Mesendoderm (in vitro differentiated cells): ENCODE measurements at places on chromosomes 3 and 15.

GRCh38 chr3:13529196-13530112 is 19.5 kb upstream of the FBLN2 start:
- DNase-seq = no peak

DNA sequence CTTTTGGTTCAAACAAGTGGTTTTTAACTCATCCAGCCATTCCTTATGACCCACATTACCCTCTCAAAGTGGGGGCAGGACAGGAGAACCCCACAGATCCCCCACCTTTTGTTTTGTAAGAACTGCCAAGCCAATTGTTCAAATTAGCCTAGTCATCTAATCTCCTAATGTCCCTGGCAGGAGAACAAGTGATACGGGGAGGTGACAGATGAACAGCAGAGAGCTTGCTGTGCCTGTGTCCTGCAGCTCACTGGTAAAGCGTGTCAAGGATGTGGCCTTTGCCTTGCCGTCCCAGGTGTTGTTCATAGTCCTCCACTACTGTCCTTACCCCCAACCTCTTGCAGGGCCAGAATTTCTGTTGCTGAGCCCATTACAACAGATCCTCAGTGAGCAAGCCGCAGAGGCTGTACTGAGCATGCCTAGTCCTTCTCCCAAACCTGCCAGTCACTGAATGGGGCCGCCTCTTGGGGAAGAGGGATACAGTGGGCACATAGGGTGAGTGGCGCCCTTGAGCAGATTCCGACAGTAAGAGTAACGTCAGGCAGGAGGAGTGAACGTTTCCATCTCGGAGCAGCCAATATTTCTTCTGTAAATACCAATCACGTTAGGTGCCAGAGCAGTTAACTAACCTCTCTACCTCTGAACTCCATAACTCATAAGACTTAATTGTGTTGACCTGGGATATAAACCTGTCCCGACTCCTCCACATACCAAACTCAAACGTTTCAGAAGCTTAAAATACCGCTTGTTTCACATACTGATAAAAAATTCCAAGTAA is 87.4 kb downstream of the ITPR1 start:
- no peak for DNase-seq

DNA sequence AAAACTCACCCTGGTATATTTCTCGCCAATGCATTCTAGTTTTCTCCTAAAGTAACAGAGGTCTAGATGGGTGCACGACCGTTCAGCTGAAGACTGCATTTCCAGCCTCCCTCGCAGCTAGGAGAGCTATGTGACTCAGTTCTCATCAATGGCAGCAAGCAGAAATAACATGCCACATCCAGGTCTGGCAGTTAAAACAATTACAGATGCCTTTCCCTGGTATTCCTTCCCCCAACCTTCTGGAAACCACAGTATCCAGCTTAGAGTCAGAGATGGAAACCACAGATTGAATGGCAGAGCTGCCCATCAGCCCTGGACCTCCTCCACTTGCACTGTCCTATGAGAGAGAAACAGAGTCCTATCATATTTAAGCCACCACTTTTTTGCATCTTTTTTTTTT is 4.8 kb downstream of the HAPLN3 start:
- no peak for DNase-seq

GRCh38 chr15:33649217-33649933 is 318.9 kb upstream of the CHRM5 start:
- no peak for DNase-seq

GRCh38 chr3:181326637-181327223 is 337.2 kb upstream of the DNAJC19 start:
- DNase-seq = peak; percentile 47

- no peak for DNase-seq
Observed at GRCh38 chr3:14869917-14870782, 51.4 kb downstream of the FGD5 start.

GRCh38 chr3:58032186-58032585 is 24.0 kb downstream of the FLNB start:
- DNase-seq = peak; percentile 91

GRCh38 chr3:126781889-126782491 is 78.0 kb downstream of the CHCHD6 start:
- no peak for DNase-seq

- peak; percentile 51 for DNase-seq
Observed at GRCh38 chr15:34436956-34437442, 609 bp downstream of the GOLGA8A start.

DNA sequence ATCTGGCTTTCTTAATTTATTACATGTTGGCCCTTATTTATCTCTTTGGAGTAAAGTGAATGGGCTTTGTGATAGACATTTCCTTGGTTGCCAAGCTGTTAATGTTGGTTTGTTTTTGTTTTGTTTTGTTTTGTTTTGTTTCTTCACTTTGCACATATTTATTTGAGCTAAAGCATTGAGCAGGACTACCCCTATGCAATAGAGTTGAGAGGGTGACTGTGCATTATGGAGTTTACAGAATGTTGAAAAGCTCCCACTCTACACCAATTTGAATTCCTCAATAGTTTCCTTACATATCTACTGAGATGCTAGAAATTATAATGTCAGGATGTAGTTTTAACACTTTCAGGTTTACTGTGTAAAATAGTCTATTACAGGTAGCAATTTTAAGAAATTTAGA is 462.8 kb upstream of the CBLB start:
- no peak for DNase-seq

DNA sequence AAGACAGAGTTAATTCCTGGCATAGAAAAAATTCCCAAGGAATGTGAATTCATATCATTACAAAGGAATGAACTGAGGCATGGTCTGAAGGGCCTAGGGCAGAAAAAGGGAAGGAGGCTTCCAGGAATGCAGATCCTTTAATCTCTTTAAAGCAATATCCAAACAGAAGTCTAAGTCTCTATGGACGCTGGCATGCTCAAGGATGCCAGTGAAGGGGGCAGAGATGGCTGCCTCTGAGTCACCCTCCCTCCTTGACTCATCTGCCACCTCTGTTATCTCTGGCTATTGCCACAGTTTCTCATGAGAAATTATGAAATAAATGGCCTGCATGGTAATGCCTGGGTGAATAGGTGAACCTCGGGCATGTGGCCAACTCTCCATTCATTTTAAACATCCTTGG is 96.3 kb upstream of the BCL6 start:
- DNase-seq = no peak

DNA sequence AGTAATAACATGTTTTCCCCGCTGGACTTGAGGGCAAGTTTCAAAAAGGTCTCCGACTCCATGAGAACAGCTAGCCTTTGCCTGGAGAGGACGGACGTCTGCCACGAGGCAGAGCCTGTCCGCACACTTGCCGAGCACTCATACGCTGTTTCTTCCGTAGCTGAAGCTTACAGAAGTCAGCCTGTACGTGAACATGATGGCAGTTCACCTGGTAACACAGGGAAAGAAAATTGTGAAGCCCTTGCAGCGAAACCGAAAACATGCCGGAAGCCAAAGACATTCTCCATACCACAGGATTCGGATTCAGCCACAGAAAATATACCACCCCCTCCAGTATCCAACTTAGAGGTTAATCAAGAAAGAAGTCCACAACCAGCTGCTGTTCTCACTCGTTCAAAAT is 43.9 kb upstream of the RASA2 start:
- DNase-seq = no peak

GRCh38 chr3:143041903-143042302 is 40.5 kb downstream of the U2SURP start:
- no peak for DNase-seq

- no peak for DNase-seq
Observed at GRCh38 chr3:123678108-123678511, 93.3 kb upstream of the HACD2 start.

DNA sequence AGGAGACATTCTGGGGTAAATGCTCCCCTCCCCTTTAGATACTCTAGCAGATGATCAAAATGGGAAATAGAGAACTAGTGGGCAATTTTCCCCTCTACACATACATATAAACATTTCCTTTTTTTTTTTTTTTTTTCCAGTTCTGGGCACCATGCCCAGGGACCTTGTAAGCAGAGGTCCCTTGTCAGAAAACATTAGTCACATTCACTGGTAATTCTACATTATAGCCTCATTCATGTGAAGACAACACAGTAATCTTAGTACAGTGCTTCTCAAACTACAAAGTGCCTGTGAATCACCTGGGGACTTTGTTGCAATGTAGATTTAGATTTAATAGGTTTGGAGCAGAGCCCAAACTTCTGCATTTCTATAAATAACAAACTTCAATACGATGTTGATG is 60.1 kb upstream of the ACTC1 start:
- DNase-seq = no peak

GRCh38 chr3:113556946-113557335 is 24.6 kb downstream of the SIDT1 start:
- DNase-seq = peak; percentile 57

GRCh38 chr3:110526777-110527727 is 544.6 kb upstream of the NECTIN3 start:
- peak; percentile 77 for DNase-seq

DNA sequence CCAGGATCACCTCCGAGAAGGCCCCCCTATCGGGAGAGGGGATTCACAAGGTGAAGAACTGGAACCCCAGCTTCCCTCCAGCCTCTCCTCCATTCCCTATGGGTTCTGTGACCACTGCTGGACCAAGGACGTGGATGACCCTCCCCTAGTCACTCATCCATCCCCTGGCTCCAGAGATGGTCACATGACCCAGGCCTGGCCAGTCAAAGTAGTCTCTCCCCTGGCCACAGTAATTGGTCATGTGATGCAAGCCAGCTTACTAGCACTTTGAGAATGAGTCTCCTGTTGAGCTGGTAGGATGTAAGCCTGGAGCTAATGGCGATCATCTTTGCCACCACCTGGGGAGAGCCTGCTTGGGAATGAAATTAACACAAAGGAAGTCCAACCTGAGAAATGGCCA is 3.9 kb downstream of the CAMK1 start:
- peak; percentile 66 for DNase-seq

GRCh38 chr3:52231502-52232278 is 6.2 kb upstream of the TLR9 start:
- DNase-seq = peak; percentile 46

- no peak for DNase-seq
Observed at GRCh38 chr15:89907289-89907688, 5.5 kb downstream of the ARPIN start.

- no peak for DNase-seq
Observed at GRCh38 chr15:71971905-71972304, 146.0 kb downstream of the MYO9A start.

- no peak for DNase-seq
Observed at GRCh38 chr15:55703873-55704301, 39.1 kb downstream of the PRTG start.

GRCh38 chr3:16896820-16897219 is 12.1 kb downstream of the PLCL2 start:
- no peak for DNase-seq

- peak; percentile 66 for DNase-seq
Observed at GRCh38 chr15:68154923-68155559, 50.1 kb downstream of the CALML4 start.

- no peak for DNase-seq
Observed at GRCh38 chr3:117485841-117486240, 776.3 kb downstream of the TUSC7 start.

DNA sequence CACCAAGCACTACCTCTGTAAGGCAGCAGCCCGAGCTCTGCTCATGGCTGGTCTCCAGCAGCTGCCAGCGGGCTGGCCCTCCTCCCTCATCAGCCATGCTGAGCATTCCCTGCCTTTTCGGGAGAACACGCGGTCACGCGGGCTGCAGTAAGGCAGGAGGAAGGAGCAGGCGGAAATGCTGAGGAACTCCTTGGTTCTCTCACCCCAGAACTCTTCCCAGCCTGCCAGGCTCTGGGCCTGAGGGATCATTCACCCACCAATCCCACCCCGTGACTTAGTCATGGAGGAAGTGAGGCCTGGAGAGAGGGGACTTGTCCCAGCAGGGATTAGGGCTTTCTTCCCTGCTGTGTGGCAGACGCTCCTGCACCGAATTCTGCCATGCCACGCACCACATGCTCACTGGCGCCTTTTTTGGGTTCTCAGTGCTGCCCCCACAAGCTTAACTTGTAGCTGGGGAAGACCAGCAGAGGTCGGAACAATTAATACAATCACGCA is 42.9 kb upstream of the RPL32 start:
- no peak for DNase-seq

- DNase-seq = no peak
Observed at GRCh38 chr3:20776692-20777091, 590.7 kb upstream of the SGO1 start.

GRCh38 chr3:135140591-135140990 is 345.5 kb downstream of the EPHB1 start:
- DNase-seq = no peak

DNA sequence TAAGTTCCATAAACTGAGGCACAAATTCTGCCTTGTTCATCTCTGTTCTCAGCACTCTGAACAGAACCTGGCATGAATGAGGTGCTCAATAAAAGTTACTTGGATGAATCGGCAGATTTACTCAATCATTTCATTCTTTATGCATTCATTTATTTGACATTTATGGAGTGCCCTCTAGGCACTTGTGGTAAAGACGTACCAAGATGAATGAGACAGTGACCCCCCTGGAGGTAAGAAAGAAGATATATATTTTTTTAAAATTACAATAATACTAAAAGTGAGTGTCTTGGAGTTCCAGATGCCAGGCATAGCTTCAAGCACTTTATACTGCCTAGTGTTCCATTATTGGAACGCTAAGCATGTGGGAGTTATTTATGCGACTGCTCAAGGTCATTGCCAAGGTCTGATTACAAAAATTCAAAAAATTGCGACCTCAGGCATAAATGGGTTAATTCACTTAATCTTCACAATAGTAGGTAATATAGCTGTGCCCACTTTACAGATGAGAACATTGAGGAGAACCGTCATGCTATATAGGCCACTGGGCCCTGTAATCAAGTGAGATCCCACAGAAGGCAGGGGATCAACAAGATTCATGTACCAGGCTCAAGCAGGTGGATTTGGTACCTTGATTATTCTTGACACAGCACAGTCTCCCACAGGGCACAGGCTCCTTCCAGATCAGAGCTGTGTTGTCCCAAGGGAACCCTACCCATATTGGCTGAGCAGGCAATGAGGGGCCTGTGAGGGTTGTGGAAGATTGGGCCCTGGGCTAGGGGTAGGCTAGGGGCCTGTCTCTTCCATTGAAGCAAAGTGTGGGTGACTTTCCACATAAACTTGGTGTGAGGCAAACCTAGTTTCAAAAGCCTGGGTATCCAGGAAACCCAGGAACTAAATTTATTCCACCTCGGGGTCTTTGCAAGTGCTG is 10.7 kb downstream of the XIRP1 start:
- no peak for DNase-seq

DNA sequence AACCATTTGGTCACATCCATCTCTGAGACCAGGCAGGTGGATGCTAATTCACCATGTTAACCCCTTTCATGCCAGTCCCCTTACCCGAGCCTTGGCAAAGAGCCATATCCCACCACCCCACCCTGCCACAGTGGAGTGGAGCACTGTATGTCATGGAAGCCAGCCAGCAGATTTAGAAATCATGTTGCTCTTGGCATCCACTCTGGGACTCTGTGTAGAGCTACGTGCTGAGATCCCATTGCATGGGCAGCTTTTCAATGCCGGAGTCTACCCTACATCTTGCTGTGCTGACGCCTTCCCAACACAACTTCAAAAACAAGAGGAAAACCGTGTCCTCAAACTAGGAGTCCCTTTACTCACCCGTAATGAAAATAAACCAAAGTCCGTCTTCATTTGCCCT is 131.0 kb downstream of the NTRK3 start:
- no peak for DNase-seq
